ENCODE measurements at places on chromosomes 2 and 18. TPM values are rescaled to one million over a fixed set of nuclear protein-coding genes. Genes with fewer than 3 reads are reported as not detected.

The KYNU gene
- total RNA-seq: not detected

DNA sequence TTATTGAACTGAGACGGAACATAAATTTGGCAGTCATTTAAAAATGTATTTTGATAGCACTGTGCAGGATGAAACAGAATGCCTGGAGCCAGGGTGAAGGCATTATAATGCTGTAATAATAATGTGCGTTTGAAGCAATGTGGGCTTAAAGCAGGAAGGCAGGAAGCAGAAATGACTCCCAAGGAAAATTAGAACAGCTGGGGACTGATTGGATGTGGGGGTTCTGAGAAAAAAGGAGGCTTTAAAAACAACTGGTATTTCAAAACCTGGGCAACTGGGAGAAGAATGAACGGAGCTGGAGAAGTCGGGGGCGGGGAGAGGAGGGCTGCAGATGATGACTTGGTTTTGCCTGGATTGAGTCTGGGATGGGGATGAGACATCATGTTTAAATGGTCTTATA lies 12.6 kb downstream of the FAM124B start:
- H3K36me3 ChIP-seq: peaks cover 2% of the 10 kb centered on the region
- no peaks in the 10 kb centered on the region for H3K4me1 ChIP-seq
- H3K27ac ChIP-seq: no peak overlapping the region
- no peak overlapping the region for H3K4me3 ChIP-seq
- no peaks in the 10 kb centered on the region for H3K27me3 ChIP-seq

- peaks cover 11% of the 10 kb centered on the region for H3K36me3 ChIP-seq
- H3K27ac ChIP-seq: no peak overlapping the region
- no peaks in the 10 kb centered on the region for H3K4me1 ChIP-seq
- H3K4me3 ChIP-seq: no peak overlapping the region
Measured at GRCh38 chr18:46794607-46795006, 37.8 kb upstream of the ST8SIA5 start.

- no peaks in the 10 kb centered on the region for H3K4me1 ChIP-seq
- H3K27ac ChIP-seq: no peak overlapping the region
- no peak for DNase-seq
- no peaks in the 10 kb centered on the region for H3K36me3 ChIP-seq
- no peak overlapping the region for H3K4me3 ChIP-seq
Measured at GRCh38 chr2:45759310-45759851, 107.9 kb downstream of the PRKCE start.

GRCh38 chr2:191318037-191318728 lies 73.0 kb downstream of the MYO1B start:
- no peaks in the 10 kb centered on the region for H3K27me3 ChIP-seq
- H3K36me3 ChIP-seq: 0 out of 2 replicates have a peak, but pooled peaks cover under 1% of the 10 kb centered on the region
- DNase-seq: no peak
- no peak overlapping the region for H3K4me3 ChIP-seq

DNA sequence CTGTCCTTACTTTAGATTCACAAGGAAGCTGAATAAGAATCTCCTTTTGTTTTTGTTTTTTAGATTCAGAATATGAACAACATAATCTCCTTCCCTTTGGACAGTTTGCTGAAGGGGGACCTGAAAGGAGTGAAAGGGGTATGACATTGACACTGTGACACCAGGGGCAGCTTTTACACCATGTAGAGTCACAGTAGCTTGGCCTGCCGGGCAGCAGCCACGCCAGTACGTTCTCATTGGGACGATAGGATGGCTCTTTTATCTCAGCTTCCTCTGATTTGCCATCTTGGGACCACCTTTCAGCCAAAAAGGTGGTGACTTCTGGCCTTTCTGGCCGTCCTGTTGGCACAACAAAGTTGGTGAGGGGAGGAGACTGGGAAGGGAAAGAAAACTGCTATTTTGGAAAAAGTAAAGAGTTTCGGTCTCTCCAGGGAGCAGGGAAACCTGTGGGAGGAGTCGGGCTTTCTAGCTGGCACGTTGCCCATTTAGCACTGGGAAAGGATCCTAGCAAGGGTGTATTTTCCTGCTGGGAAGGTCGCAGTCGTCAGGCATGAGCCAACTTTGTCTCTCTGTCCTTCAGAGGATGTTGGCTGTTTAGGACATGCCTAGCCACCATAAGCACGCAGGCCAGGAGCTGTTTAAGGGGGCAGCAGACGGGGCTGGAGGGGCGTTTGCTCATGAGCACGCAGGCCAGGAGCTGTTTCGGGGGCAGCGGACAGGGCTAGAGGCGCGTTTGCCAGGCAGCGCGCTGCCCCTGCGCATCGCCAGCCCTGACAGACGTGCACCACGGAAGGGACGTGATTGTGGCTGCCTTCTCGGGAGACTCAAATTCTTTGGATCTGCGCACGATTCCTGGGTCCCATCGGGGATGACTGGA lies 104.6 kb downstream of the ITGB1BP1 start:
- H3K27ac ChIP-seq: no peak overlapping the region
- peaks cover 4% of the 10 kb centered on the region for H3K36me3 ChIP-seq
- H3K27me3 ChIP-seq: no peaks in the 10 kb centered on the region
- H3K4me1 ChIP-seq: no peaks in the 10 kb centered on the region
- DNase-seq: no peak
- H3K4me3 ChIP-seq: no peak overlapping the region

The UGT1A7 gene
- total RNA-seq: not detected

DNA sequence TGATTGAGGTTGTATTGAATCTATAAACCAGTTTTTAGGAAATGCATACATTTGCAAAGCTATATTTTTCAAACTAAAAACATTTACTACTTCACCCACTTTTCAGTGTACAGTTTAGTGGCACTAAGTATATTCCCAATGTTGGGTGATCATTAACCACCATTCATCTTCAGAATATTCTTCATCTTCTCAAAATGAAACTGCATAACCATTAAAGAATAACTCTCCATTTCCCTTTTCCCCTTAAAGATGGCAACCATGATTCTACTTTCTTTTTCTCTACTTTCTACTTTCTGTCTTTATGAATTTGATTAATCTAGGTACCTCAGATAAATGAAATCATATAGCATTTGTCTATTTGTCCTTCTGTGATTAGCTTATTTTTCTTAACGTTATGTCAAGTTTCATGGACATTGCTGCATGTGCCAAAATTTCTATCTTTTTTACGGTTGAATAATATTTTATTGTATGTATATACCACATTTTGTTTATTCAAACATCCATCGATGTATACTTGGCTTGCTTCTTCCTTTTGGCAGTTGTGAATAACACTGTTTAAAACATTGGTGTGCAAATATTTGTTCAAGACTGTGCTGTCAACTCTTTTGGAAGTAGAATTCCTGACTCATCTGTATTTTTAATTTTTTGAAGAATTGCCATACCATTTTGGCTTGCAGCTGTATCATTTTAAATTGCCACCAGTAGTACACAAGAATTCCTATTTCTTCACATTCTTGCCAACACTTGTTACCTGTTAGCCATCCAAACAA lies 104.9 kb downstream of the RPRM start:
- H3K4me1 ChIP-seq: peaks cover 9% of the 10 kb centered on the region
- no peak overlapping the region for H3K4me3 ChIP-seq
- H3K27ac ChIP-seq: no peak overlapping the region
- no peaks in the 10 kb centered on the region for H3K36me3 ChIP-seq
- DNase-seq: no peak

- no peak overlapping the region for H3K27ac ChIP-seq
- H3K36me3 ChIP-seq: no peaks in the 10 kb centered on the region
- H3K4me3 ChIP-seq: no peak overlapping the region
- no peaks in the 10 kb centered on the region for H3K27me3 ChIP-seq
- no peak for DNase-seq
Measured at GRCh38 chr2:55364189-55365055, 55.2 kb downstream of the CCDC88A start.

The CTAGE1 gene
- not detected for total RNA-seq

DNA sequence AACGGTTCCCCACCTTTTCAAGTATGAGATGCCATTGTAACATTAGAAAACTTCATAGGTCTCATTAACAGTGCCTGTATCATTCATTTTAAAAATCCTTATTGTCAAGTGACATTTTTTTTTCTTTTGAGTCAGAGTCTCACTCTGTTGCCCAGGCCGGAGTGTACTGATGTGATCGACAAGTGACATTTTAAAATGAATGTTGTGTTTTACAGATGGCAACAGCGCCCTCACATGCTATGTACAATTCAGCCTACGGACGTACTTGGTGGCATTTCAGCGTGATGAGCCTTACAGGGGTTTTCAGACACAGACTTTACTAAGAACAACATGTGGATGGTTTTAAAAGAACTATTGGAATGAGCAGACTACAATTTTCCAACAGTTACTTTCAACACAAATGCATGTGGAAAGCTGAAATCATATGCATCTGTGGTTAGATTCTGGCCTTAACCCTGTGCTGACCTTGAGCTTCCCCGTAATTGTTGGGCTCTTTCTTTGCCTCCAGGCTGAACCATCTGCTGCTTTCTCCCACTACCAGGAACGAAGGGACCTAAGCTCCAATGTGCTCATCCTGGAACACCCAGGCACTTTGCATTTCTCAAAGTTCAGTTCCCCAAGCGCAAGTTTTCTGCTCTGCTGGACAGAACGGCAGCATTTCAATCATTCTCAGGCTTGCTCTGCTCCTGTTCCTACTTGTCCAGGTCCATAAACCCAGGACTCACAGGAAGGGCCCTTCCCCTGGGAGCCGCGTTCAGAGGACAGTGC lies 119.9 kb upstream of the NDUFV2 start:
- no peaks in the 10 kb centered on the region for H3K36me3 ChIP-seq
- H3K27me3 ChIP-seq: no peaks in the 10 kb centered on the region
- no peak overlapping the region for H3K27ac ChIP-seq
- H3K4me3 ChIP-seq: no peak overlapping the region

GRCh38 chr2:238042849-238043584 lies 17.8 kb upstream of the SCLY start:
- DNase-seq: no peak
- H3K36me3 ChIP-seq: peaks cover 18% of the 10 kb centered on the region
- no peak overlapping the region for H3K4me3 ChIP-seq
- no peaks in the 10 kb centered on the region for H3K27me3 ChIP-seq
- no peak overlapping the region for H3K27ac ChIP-seq

The PRSS56 gene
- total RNA-seq: not detected

- no peaks in the 10 kb centered on the region for H3K27me3 ChIP-seq
- H3K4me3 ChIP-seq: no peak overlapping the region
- H3K4me1 ChIP-seq: peaks cover 3% of the 10 kb centered on the region
Measured at GRCh38 chr18:46723856-46724415, 32.9 kb downstream of the ST8SIA5 start.

GRCh38 chr2:43467891-43468290 lies 127.9 kb downstream of the THADA start:
- no peak for DNase-seq
- H3K4me1 ChIP-seq: no peaks in the 10 kb centered on the region
- H3K36me3 ChIP-seq: no peaks in the 10 kb centered on the region
- H3K27me3 ChIP-seq: no peaks in the 10 kb centered on the region
- no peak overlapping the region for H3K4me3 ChIP-seq

DNA sequence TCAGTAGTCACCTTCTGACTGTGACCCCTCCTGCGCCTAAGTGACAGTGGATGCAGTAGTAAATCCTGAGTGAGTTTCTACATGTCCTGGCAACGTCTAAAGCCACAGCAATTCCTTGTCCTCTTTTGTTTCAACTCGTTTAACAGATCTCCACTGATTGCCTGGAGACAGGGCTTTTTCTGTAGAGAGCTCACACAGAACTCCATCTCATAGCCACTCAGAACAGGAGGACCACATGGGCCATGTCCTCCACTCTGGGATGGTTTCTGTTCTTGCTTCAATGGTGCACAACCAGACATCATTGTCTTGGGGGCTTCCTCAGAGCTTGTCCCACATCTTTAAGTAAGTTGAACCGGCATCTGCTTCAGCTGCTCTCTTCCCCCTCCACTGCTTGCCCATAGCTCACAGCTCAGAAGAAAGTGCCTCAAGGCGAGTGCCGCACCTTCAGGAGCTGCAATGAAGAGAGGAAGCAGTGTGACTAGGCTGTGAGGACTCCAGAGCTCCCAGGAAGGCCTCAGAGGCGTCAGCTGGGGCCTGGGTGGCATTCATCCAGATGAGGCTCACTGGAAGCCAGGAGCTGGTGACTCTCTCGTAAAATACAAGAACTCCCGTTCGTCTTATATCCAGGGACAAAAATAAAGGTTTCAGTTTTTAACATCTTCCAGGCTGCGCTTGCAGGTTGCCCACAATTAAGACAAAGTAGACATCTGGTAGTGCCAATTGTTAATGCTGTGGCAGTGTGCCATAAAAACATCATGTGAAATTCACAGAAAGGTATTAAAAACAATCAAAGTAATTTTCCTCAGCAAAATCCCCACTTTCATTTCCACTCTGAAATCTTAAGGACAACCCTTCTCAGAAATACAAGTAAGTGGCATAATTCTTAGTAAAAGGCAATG lies 37.3 kb downstream of the ST3GAL5 start:
- H3K27me3 ChIP-seq: no peaks in the 10 kb centered on the region
- DNase-seq: no peak
- no peak overlapping the region for H3K4me3 ChIP-seq
- H3K36me3 ChIP-seq: no peaks in the 10 kb centered on the region
- H3K27ac ChIP-seq: no peak overlapping the region

The SLC66A2 gene
- total RNA-seq: 10.3 TPM

The OTOF gene
- total RNA-seq: 0.15 TPM

DNA sequence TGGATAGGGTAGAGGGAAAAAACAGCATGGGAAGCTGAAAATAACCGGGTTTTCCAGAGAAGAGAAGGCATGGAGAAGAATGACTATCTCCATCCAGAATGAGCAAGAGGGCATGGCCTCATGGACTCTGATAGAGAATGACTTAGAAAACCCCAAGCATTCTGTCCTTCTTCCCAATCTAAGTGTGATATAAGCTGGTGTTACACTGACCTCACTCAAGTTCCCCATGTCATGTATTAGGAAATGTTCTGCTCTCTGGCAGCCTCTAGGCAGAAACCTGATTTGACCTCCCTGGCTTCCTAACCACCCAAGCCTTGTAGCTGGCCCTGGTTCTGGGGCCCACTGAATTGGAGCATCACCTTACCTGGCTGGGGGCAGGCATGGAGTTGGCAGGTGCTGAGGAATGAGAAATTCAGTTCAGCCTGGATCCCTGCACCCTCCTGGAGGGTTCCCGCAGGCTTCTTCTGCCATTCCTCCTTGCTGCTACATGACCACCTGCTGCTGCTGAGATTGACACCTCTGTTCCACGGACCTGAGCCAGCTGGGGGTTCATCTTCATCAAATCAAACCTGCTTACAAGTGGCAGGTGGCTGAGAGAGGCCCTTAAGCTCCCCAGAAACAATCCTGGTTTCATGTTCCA lies 5.2 kb upstream of the SIGLEC15 start:
- no peaks in the 10 kb centered on the region for H3K4me1 ChIP-seq
- no peak overlapping the region for H3K4me3 ChIP-seq
- DNase-seq: no peak
- no peaks in the 10 kb centered on the region for H3K27me3 ChIP-seq

- H3K27ac ChIP-seq: no peak overlapping the region
- no peak for DNase-seq
- H3K4me3 ChIP-seq: no peak overlapping the region
- H3K4me1 ChIP-seq: no peaks in the 10 kb centered on the region
Measured at GRCh38 chr2:101617796-101618195, 79.7 kb upstream of the MAP4K4 start.

DNA sequence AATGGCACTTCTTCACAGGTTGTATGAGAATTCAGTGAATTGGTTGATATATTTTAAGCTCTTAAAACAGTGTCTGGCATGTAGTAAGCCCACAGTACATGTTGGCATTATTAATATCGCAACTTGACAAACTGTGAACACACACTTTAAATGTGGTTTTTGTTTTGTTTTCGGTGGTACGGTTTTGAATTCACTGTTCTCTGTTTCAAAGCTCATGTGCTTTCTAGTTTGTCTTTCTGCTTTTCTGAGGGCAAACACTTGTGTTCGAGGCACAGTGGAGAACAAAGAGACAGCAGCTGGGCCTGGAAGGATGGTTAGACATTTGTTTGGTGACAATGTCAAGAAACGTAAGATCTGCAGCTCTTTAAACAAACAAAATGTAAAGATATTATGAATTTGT lies 276.5 kb upstream of the MC4R start:
- no peaks in the 10 kb centered on the region for H3K36me3 ChIP-seq
- H3K4me3 ChIP-seq: no peak overlapping the region
- no peak overlapping the region for H3K27ac ChIP-seq
- no peaks in the 10 kb centered on the region for H3K27me3 ChIP-seq
- no peak for DNase-seq

The STARD6 gene
- not detected for total RNA-seq

Measured in H9 (cell line).